A549 treated with CpdA at 1 μM for 4 hours (cell line): ENCODE measurements at places on chromosomes 6 and 20. TPM values are rescaled to one million over a fixed set of nuclear protein-coding genes. Genes with fewer than 3 reads are reported as not detected.

The HLA-DMA gene
- 2.4 to 3.8 TPM (median 3.0 TPM) in 5 replicates for total RNA-seq

The DSP gene
- 33.2 to 57.4 TPM (median 40.2 TPM) in 5 replicates for total RNA-seq

The C6orf15 gene
- total RNA-seq, result not detected in 5 replicates

The DOK5 gene
- 0.02 to 0.12 TPM in 2 of 5 replicates, not detected in the others for total RNA-seq
